C1 segment of cervical spinal cord (tissue), 14 donors: ENCODE measurements at places on chromosomes 1 and 21.
A peak's percentile ranks its signal among the peaks of the same experiment; 100 is the strongest.

GRCh38 chr1:229464672-229465071 is 30.8 kb upstream of the ACTA1 start:
- DNase-seq: no peak

GRCh38 chr1:170145061-170145460 is 698 bp upstream of the NTMT2 start:
- DNase-seq: no peak

DNA sequence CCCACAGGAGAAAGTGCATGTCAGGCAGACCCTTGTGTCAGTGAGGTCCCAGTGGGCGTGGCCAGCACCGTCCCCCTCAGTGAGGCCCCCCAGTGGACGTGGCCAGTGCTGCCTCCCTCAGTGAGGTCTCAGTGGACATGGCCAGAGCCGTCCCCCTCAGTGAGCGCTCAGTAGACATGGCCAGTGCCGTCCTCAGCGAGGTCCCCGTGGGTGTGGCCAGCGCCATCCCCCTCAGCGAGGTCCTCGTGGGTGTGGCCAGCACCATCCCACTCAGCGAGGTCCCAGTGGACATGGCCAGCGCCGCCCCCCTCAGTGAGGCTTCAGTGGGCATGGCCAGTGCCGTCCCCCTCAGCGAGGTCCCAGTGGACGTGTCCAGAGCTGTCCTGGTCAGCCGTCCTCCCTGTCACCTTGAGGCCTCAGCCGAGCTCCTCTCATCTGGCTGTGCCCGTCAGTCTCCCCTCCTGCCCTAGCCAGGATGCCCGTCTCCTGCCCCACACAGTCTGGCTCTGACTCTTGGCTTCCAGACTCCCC is 35.5 kb downstream of the PDE9A start:
- no peak for DNase-seq

GRCh38 chr1:230851291-230851691 is 17.0 kb downstream of the C1orf198 start:
- DNase-seq: no peak

- DNase-seq: no peak
Observed at GRCh38 chr1:110237386-110238152, 27.5 kb downstream of the KCNC4 start.

- DNase-seq: no peak
Observed at GRCh38 chr1:110018396-110018795, 16.0 kb upstream of the STRIP1 start.

DNA sequence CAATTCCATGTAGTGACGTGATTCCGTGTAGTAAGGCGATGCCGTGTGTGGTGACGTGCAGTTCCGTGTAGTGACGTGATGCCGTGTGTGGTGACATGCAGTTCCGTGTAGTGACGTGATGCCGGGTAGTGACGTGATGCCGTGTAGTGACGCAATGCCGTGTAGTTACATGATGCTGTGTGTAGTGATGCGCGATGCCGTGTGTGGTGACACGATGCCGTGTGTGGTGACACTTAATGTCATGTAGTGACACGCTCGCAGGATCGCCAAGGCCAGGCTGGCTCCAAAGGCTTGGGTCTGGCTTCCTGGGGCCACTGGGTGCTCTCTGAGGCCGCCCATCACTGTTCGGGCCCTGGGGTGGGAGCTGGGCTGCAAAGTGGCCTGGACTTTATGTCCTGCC is 14.2 kb downstream of the COL18A1 start:
- DNase-seq: no peak

DNA sequence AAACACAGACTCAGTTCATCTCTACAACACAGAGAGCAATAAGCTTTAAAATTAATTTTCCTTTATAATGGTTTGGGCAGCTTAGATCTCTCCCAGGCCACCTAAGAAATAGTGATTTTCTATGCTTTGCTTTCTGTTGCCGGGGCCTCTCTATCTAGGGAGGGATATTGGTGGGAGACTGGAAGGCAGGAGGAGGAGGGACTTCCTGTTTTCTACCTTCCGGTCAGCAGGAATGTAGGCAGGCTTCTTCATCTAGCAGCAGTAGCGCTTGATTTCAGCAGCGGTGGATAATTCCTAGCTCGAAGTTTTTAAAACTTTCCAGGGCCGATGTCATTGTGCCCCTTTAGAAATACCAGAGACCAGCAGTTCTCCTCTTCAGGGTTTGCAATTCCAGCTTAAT is 5.1 kb upstream of the DESI2 start:
- DNase-seq: no peak

DNA sequence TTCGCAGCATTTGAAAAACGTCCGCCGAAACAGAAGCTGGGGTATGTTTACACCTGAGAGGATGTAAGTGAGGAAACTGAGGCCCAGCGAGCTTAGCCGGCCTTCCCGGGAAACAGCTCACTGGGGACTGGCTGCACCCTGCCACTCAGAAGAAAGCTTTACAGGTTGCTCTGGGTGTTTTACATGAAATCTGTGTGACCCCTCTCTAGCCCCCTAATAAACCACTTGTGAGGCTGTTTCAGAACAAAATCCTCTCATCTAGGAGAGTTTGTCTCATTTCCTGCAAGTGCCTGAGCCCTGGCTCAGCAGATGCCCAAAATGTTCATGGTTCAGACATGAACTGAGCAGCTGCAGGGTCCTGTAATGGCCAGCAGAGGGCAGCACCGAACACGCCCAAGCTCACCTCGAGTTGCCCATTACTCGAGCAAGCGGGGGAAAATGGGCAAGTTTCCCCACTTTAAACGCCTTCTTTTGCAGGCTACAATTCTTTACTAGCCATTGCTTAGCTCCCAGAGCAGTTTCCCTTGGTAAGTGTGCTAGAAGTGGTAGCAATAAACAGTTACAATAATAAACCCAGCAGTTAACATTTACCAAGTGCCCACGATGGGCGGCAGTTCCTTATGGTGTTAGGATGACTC is 76.4 kb downstream of the FHAD1 start:
- DNase-seq: peak; percentile 35

DNA sequence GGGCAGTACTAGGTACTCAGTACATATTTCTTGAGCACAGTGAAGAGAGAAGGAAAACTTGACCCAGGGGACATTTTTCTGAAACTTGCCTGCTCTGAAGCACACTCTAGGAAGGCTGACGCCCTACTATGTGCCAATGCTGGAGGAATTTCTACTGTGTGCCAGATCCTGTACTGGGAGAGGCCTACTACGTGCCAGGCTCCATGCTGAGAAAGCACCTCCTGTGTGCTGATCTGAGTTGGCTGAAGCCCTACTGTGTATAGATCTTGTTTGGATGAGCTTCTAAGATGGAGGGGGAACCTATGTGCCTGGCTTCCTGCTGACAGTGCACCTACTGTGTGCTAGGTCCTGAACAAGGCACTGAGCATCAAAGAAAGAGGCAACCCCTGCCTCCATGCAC is 86.2 kb downstream of the GRIK3 start:
- no peak for DNase-seq

DNA sequence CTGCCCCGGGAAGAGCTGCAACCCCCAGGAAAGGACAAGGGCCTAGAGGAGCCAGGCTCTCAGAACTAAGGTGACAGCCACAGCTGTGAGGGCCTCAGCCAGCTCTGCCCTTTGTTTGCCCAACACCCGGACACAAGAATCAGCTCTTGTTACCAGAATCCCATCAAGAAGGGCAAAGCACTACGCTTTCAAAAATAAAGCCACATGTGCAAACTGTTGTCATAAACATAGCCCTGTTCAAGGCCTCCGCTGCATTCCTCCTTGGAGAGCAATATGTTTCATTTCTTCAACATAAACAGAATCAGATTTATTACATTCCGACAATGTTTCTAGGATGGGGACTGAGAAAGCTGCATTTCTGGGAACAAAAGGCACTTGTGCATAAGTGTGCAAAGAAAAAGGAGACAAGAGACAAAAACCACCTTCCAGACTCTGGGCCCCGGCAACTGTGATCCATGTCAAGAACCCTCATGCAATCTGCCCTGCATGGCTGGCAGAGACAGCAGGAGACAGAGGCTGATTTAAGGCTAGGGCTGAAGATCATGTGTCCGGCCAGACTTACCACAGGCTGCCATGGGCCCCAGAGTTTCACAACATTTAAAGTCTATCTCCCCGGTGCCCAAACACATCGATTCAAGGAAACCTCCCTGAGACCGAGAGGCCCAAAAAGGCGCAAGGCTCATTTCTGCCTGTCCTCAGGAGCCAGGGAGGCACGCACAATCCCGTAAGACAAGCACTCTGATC is 71.0 kb downstream of the SSBP3 start:
- DNase-seq: peak; percentile 29

- no peak for DNase-seq
Observed at GRCh38 chr1:60402816-60403215, 329.2 kb upstream of the C1orf87 start.

GRCh38 chr1:206809504-206810084 is 37.3 kb upstream of the IL10 start:
- DNase-seq: no peak

GRCh38 chr1:96772972-96773371 is 51.4 kb downstream of the PTBP2 start:
- DNase-seq: no peak

DNA sequence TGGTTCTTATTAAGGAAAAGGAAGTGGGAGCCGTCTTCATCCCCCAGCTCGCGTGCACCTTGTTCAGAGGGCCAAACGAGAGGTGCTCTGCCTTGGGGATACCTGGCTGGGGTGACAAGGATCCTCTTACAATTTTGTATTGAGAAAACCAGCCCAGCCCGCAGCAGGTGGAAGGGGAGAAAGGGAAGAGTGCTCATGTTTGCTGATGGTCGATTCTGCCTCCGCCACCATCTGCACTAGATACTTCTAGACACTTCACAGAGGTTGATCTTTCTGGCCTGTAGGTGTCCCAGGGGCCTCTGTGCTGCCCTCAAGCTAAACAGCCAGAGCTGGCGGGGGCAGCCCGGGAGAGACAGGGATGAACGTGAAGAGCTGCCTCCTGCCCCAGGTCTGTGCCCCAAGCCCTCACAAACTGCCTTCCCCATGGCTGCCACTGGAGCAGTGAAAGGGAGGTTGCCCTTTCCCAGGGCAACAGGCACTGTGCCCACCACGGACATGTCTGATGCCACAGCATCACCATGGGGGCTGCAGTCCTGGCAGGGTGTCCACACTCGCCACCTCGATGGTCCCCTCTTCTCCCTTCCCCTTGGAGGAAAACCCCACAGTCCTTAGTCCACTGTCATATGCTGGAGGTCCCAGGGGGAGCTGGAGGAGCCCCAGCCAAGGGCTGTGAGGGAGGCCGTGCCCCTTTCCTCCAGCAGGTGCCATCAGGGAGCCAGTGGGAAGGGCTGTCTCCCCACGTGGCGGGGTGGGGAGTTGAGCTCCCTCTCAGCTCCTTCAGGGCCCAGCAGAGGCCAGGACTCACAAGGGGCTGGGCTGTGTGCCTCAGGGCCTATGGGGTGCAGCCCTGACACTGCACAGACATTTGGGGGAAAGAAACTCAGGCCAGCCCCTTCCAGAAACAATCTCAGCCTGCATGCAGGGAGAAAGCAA is 8.1 kb downstream of the ADPRS start:
- no peak for DNase-seq

DNA sequence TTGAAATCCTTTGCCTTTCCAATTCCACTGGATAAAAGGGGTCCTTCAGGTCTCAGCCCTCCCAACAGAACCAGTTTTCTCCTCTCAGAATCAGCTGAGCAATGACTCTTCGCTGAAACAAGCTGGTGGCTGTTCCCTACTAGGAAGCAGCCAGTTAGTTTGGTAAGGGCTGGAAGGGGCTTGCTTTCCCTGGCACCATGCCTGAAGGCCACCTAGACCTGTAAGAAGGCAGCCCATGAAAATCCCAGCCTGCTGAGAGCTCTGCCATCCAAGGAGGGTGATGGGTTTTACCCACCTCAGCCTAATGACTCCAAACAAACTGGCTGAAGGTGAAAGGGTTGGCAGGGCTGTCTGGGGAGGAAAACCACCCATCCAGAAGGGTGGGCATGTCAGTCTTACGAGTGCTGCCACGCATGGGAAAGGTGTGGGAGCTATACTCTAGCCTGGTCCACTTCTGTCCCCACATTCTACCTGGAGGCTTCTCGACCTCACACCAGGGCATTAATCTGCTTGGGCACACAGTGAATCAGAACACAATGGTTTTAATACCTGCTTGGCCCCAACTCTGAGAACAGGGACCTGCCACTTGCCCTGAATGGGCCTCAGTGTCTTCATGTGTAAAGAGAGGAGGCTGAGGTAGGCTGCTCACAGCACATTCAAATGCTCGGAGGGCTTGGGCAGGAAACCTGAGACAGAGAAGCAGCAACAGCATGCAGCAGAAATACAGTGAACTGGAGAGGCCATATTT is 53.0 kb downstream of the CD46 start:
- no peak for DNase-seq

DNA sequence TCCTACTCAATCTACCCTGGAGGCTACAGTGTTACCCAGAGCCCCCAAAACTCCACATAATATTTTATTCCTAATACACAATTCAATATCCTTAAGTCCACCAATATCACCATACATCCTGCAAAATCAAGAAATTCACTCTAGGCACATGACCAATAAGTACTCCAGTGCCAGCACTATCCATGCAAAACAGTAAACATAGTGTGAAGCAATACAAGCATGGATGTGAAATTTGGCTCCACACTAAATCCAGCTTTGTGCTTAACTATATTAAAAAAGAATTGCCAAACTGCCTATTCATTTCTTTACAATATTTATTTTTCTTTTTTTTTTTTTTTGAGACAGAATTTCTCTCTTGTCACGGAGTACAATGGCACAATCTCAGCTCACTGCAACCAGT is 3.0 kb upstream of the MEAF6 start:
- DNase-seq: no peak

GRCh38 chr1:1370771-1371300 is 4.2 kb downstream of the AURKAIP1 start:
- DNase-seq: no peak

DNA sequence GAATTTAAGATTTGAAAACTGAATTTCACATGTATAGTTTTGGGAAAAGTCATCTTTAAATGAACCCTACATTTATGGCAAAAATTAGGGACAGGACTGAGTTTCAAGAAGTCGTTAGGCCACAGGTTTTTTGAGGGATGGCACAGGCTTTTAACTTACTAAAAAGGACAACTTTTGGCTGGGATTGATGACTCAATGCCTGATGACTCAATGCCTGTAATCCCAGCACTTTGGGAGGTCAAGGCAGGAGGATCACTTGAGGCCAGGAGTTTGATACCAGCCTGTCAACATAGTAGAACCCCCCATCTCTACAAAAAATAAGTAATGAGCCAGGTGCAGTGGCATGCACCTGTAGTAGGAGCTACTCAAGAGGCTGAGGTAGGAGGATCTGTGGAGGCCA is 15.9 kb downstream of the UCK2 start:
- no peak for DNase-seq

GRCh38 chr1:86774305-86775295 is 70.2 kb downstream of the SH3GLB1 start:
- peak; percentile 26 for DNase-seq

GRCh38 chr21:44865561-44866280 is 7.8 kb downstream of the PTTG1IP start:
- peak; percentile 23 for DNase-seq

DNA sequence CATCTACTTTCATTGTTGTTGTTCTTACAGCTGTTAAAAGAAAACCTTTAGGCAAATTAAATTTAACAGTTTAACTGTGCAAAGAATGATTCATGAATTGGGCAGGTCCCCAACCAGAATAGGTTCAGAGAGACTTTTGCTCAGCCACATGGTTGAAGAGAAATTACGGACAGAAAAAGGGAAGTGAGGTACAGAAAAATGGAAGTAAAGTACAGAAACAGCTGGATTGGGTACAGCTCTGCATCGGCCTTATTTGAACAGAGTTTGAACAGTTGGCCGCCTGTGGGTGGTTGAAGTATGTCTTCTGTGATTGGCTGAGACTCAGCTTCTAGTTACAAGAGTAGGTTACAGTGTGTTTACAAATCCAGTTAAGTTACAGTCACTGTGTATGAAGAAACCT is 210.1 kb downstream of the FGGY start:
- no peak for DNase-seq

GRCh38 chr1:40689737-40690136 is 1.8 kb upstream of the NFYC start:
- DNase-seq: no peak
